ENCODE measurements at places on chromosomes 6 and 20.

GRCh38 chr20:50916257-50916656, 15.0 kb downstream of the ADNP start:
- no peak for DNase-seq

DNA sequence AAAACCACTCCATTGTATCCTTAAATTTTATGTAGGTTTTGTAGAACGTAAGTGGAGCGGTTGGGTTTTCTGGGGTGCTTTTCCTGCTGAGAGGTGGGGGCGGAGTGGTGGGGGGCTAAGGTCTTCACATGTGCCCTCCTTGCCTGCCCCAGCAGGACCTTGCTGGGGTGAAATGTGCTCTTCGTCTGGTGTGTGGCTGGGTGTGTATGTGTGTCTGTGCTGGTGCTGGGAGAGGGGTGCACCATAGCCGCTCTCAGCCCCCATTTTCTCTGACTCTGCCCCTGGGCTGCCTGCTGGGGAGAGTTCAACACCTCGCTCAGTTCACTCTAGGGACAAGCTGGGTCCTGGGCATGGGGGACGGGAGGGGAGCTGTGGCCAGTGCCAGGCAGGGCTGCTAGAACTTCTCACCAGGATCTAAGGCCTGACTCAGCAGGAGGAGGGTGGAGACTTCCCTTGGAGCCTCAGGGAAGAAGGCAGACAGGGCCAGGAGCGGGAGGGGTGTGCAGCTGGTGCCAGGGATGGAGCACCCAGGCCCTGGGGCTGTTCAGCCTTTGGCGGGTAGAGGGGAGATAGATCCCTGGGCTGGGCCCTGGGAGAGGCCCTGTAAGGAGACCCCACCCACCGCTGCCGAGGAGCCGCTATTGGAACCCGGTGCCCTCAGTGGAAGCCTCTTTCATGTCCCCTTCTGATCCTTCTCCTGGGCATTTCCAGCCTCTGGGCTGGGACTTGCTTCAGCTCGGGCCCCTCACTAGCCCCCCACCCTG, 4.8 kb downstream of the SOX18 start:
- no peak for DNase-seq

- DNase-seq = no peak
These were observed 45.5 kb upstream of the SLC23A2 start for GRCh38 chr20:5046656-5047339.

DNA sequence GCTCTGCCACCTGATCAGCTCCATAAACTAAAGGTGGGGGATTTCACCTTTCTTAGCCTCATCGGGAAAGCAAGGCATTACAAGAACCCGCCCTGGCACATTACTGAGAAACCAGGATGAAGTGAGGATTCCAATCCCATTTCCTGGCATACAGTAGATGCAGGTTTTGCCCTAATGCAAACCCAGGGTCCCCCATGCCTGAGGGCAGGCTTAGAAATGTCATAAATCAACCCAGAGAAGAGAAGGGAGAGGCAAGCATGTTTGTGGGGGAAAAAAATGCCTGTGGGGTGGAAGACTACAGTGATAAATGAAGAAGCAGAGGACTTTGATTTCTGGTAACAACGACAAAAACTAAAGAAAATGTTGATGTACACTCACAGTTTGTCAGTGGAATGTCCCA, 18.0 kb upstream of the PMEPA1 start:
- no peak for DNase-seq

DNA sequence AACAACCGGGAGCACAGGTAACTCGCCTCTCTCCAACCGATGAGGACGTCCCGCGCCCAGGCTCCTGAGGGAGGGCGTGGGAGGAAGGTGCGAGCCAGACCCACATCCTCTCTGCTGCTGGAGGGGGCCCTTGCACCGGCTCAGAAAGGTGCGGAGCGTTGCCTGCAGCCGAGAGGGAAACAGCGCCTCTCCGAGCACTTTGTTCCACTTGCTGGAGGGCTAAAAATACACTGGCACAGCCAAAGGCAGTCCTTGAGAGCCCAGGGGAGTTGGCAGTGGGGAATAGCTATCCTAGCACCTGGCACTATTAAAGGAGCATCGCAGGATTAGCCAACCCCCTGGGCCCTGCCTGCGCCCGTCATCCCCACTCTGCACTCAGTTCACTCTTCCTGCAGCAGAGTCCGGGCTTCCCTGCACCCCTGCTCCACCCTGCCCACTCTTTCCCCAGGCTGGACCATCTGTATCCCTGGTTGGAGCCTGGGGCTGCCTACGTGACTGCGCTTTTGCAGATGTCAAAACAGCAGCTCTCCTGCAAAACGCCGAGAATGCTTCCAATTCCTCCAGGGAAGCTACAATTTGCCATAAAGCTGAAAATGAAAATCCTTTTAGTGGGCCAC, 108.9 kb downstream of the SNX5 start:
- peak; percentile 18 for DNase-seq

GRCh38 chr6:39979461-39980328, 45.4 kb upstream of the MOCS1 start:
- no peak for DNase-seq

GRCh38 chr6:159902620-159903019, 11.8 kb downstream of the MAS1 start:
- no peak for DNase-seq

DNA sequence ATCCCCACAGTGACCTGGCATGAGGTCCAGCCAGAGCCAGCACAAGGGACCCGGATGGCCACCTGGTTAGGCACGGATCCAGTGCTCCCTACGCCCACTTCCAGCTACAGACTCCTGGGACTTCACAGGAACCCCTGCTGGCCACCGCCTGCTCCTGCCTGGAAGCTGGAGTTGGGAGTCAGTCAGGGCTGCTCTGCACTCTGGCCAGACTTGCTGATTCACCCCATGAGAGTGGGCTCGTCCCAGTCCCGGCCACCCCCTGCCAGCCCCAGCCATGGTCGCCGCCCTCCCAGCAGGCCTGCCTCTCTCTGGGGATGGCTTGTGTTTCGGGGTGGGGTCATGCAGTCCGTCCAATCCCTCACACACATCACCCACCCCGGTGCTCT, 125.8 kb downstream of the DLL1 start:
- no peak for DNase-seq

GRCh38 chr20:34403063-34403827, 40.2 kb downstream of the ITCH start:
- no peak for DNase-seq

DNA sequence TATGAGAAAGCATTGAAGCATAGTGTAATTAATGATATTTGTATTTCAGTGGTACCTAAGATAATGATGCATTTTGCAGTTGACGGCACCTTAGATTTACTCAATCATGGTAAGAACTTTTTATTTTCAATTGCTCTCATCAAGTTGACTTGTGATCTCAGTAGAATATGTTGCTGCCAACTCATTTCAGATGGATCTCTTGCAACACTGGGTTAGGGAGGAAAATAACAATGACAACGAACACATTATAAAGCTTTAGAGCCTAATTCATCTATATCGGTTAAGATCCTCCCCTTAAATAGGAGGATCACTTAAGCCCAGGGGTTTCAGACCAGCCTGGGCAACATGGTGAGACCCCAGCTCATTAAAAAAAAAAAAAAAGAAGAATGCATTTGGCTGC, 18.0 kb upstream of the TBC1D22B start:
- no peak for DNase-seq

- no peak for DNase-seq
These were observed 194.8 kb downstream of the GRIK2 start for GRCh38 chr6:101588343-101588742.

DNA sequence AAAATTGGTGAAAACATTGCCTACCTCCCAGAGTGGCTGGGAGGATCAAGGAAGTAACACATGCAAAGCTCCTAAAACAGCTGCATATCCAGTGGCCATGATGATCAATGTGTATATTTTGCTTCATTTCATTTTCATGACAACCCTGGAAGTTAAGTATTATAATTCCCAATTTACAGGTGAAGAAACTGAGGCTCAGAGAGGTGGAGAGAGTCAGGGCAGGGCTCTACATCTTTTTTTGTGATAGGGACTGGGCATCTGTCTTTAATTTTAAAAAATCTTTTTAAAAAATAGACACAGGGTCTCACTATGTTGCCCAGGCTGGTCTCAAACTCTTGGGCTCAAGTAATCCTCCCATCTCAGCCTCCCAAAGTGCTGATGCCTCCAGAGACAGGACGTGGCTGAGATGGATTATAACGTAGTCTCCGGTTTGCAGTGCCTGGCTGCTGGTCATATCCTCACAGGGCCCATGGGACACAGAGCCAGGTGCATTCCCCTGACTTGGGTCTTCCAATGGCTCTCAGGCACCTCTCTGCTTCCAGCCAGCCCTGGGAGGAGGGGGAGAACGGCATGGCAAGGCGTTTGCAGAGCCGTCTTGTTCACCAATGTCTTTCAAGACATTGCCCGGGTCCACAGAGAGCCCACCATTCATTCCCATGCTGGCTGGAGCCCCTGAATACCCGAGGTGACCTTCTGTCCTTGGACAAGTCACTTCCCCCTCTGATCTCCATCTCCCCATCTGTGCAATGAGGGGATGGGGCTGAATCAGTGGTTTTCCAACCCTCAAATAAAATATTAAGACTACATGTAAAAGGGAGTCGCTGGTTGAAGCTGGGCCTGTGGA, 38.3 kb downstream of the HNF4A start:
- no peak for DNase-seq

DNA sequence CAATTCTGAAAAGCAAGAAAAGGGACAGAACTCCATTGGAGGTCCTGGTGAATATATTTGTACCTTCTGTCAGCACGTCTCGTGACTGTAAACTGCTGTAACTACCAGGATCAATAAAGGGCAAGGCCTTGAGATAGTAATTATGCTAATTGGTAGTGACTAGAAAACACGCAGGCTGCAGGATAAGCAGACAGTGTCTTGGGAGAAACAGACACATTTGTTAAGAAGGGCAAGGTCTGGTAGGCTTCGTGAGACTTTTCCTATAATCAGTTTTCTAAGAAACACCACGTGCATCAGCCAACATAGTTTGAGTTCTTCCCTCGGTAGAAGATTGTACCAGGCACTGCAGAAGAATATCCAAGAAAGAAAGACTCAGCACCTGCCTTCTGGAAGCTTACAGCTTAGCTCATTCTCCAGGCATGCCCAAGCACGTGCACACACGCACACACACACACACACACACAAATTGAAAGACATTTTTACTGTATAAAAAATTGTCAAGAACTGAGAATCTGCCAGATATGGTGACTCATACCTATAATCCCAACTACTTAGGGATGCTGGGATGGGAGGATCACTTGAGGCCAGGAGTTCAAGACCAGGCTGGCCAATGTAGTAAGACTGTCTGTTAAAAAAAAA, 167.0 kb upstream of the SASH1 start:
- DNase-seq = no peak

GRCh38 chr6:73182021-73182607, 43.2 kb downstream of the KHDC1L start:
- DNase-seq = no peak

DNA sequence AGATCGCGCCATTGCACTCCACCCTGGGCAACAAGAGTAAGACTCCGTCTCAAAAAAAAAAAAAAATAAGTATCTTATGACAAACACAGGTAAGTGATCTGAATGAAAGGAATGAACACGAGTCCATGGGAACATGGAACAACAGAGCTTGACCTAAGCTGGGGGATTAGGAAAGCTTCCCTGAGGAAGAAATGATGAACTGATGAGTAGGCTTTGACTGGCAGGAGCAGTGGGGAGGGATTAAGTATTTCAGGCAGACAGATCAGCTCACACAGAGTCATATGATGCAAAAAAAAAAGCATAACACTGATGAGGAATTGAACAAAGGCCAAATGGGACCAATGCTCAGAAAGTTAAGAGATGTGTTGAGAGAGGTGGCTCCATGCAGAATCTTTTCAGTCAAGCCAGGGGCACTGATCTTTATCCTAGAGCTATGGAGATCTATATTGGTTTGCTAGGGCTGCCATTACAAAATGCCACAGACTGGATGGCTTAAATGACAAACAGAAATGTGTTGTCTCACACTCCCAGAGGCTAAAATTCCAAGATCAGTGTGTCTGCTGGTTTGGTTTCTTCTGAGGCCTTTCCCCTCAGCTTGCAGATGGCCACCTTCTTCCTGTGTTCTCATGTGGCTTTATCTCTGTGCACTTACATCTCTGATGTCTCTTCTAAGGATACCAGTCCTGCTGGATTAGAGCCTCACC, 85.6 kb downstream of the ANKRD6 start:
- no peak for DNase-seq

GRCh38 chr20:37365760-37366638, 20.1 kb downstream of the SRC start:
- DNase-seq = no peak

DNA sequence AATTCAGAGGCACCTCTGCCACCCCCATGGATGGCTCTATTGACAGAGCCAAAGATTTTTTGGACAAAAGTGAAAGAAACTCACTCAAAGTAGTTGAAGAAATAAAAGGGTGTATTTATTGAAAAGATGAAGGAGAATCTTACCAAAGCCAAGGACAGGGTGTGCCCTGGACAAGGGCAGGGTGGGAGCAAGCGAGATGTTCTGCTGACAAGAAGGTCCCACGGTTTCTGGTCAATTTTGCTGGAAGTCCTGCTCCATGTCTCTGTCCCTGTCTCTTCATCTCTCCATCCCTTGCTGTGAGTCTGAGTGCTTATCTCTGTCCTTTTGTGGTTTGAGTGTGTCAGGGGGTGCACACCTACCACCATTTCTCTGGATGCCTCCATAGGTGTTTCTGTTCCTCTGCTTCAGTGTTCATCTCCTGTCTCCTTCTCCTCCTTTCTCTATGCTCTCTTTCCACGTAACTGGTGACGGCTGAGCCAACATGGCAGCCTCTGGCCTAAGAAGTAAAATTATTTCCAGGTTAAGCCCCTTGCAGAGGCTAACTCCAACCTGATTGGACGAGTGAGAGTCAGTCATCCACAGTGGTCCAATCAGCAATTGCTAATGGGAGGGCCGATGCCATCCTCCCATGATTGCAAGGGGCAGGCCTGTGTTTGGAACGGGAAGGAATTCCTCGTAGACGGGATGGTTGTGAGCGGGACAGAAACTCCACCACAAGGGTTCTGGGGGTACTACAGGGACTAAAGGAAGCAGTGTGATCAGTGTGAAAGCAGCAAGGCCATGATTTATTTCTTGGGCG, 502.1 kb upstream of the CDH4 start:
- no peak for DNase-seq

GRCh38 chr6:89862698-89863097, 31.6 kb upstream of the GJA10 start:
- DNase-seq = no peak

DNA sequence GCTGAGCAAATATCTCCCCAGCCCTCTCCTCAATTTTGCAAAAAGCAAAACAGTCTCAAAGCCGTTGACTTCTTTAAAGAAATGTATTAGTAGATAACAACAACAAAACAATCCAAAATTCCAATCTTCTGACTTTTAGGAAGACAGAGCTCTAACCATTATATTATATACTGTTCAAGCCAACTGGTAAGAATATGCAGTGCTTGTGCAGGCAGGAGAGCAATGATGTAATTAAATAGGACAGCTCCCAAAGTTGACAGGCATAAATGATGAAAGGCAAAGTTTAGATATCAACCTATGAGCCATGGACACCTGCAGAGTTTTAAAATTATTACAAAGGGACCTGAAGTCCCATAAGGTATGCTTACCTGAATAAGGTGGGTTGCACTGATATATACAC, 16.6 kb upstream of the CEP85L start:
- DNase-seq = no peak

GRCh38 chr6:82955841-82956240, 109.8 kb downstream of the UBE3D start:
- DNase-seq = no peak

- DNase-seq = no peak
These were observed 31.0 kb downstream of the ADAT2 start for GRCh38 chr6:143419526-143419925.

Data from stimulated activated CD8-positive, alpha-beta memory T cell treated with anti-CD3 and anti-CD28 coated beads, Interleukin-15, amount 100 ng/mL, for 48 hours (primary cell).